ENCODE measurements at places on chromosomes 2 and 18.

GRCh38 chr2:64359892-64360657 is 93.9 kb upstream of the LGALSL start:
- peak; percentile 89 for DNase-seq

GRCh38 chr2:233803292-233803911 is 25.3 kb downstream of the MROH2A start:
- no peak for DNase-seq

DNA sequence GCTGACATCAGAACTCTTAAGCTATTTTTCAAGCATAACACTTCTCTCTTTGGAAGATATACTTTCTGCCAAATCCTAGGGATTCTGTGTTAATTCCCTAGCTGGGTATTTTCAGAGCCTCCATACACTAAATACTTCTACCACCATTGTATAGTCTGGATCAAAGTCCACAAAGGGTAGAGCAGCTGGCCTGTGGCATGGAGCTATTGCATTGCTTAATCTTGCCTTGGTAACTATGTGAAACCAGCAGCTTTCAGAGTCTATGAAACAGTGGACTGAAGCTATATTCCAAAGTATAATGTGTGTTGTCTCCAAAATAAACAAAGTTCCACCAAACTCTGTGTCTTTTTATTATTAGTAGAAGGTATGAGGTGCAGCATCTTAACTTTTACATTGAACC is 296.9 kb upstream of the CDH19 start:
- DNase-seq = no peak

DNA sequence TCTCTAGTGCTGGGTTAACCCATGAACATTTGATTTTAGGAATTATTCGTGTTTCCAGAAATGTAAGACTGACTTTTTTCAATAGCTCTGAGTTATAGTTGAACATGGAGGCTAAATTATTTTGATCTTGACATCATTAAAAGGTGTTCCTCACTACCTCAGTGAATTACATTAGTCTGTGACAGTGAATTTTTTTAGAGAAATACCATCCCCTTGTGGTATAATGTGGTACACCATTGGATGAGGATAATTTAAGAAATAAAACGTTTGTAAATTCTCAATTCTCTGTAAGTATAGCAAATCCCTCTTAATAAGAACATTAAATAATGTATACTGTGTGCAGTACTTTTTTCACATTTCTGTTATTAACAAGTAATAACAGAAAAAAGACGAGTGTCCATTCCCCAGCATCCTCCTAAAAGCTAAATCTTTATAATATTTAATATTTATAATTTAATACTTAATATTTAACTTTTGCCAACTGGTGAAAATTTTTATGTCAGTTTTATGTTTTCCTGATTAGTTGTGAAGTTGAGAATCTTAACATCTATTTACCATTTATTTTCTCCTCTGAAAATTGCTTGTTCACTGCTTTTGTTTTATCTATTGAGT is 70.3 kb upstream of the CWC22 start:
- DNase-seq = no peak

GRCh38 chr2:178477443-178478129 is 814 bp downstream of the FKBP7 start:
- DNase-seq = no peak

- no peak for DNase-seq
Observed at GRCh38 chr2:197498235-197498936, 1.3 kb downstream of the HSPD1 start.

GRCh38 chr2:23685181-23685580 is 241.7 kb downstream of the ATAD2B start:
- no peak for DNase-seq

Measured in H4 (cell line).